AG08396 (cell line): ENCODE measurements at places on chromosomes 6 and 20.
A peak's percentile ranks its signal among the peaks of the same experiment; 100 is the strongest.

DNA sequence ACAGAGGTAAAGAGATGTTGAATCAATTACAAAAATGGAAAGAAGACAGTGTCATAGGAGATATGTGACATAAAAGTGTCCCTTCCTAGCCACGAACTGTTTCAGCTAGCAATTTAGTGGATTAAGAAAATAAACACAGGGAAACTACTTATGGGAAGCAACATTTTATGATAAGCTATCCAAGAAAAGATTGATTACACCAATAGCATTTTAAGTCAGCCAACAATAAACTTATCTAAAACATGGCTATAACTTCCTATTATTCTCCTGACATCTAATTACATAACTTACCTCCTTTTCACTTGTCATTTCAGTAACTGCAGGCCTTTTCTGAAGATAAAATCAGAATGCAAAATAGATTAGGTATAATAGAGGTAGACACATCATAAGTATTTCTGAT lies 111.4 kb downstream of the PTPRK start:
- no peak for DNase-seq

- DNase-seq: no peak
Measured at GRCh38 chr6:17093686-17094085, 8.2 kb upstream of the STMND1 start.

DNA sequence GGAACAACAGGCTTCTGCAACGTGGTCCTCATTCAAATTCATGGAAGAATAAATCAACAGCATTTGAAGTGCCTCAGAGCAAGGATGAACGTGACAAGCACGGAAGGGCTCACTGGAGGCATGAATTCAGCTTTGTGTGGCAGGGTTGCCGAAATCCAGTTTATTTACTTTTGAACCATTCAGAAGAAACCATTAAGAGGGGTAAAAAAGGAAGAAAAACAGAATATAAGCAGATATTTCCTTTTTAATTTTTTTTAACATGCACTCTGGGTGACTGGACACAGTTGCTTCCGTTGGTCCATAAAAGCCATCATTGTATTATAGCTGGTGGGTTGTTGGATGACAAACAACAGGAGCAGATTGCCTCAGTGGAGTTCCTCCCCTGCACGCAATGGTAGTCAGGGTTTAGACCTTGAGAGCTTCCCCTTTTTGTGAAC lies 17.3 kb upstream of the SNRPB2 start:
- DNase-seq: no peak

DNA sequence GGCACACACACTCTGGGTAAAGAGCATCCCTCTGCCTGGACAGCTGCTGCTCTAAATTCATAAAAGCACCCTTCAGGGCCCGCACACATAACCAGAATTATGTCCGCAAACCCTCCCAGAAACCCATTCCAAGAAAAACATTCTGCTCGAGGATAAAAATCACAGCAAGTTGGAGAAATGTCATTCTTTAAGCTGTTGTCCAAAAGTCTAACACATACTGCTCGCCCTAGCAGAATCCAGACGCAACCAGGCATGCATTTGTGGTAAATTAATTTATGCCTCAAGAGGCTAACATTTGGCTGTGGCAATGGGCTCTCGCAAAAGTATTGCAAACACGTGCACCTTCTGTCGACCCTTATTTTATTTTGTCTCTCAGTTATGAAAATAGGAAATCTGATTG lies 116.1 kb upstream of the INSM1 start:
- DNase-seq: no peak

DNA sequence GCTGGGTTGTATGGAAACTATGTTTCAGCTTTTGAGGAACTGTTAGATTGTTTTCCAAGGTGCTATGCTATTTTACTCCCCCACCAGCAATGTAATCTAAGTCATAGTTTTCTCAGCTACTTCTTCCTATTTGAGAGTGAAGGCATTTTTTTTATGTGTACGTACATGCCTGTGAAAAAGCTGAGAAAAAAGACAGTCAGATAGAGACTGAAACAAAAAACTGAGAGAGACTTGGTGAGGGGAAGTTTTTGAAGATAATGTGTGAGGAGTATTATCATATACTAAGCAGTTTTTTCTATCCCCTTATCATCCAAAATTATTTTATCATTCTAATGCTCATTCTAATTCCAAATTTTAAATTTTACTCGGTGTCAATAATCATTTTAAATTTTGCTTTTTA lies 780.0 kb downstream of the BCKDHB start:
- no peak for DNase-seq

DNA sequence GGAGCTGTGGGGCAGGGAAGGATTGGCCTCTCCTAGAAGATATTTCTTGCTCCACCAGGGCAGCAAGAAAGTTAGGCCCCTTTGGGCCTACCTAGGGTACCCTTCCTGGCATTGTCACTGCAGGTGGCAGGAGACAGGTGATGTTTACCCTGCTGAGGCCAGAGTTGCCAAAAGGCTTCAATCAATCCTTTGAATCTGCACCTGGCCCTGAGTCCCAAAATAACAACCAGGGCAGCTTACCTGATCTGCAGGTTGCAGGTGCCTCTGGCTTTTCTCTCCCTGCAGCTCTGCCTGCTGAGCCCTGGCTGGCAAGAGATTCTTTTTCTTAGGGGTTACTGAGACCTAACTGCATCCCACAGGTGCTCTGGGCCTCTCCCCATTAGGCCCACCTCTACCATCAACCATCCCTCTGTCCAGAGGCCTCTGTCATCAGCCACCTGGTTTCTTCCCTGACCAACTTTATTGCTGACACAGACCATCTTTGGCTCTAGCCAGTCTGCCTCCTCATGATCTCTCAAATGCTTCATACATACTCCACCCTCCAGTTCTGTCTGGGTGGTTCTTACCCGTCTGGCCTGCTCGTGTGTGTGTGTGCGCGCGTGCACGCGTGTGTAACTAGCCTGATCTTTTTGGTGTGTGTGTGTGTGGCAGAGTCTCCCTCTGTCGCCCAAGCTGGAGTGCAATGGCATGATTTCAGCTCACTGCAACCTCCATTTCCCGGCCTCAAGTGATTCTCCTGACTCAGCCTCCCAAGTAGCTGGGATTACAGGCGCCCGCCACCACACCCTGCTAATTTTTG lies 13.7 kb downstream of the BCL2L1 start:
- DNase-seq: no peak

DNA sequence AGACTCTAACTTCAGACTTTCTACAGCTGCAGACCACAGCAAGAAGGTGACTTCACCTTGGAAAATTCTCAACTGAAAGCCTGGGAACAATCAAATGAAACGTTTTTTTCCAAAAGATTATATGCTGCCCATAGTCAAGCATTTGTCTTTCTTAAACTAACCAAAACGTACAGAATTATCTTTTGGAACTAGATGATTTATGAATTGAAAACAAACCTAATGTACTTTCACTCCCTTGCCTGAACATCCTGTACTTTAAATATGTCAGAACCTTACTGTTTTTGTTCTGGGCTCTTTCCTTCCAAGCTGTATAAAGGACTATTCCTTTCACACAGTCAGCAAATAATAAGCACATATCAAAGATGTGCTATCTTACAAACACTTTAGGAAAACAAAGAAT lies 62.4 kb upstream of the TNFAIP3 start:
- DNase-seq: no peak

GRCh38 chr20:21019468-21019813 lies 86.7 kb downstream of the LINC00237 start:
- DNase-seq: no peak

- no peak for DNase-seq
Measured at GRCh38 chr6:22091424-22091948, 205.3 kb downstream of the PRL start.

DNA sequence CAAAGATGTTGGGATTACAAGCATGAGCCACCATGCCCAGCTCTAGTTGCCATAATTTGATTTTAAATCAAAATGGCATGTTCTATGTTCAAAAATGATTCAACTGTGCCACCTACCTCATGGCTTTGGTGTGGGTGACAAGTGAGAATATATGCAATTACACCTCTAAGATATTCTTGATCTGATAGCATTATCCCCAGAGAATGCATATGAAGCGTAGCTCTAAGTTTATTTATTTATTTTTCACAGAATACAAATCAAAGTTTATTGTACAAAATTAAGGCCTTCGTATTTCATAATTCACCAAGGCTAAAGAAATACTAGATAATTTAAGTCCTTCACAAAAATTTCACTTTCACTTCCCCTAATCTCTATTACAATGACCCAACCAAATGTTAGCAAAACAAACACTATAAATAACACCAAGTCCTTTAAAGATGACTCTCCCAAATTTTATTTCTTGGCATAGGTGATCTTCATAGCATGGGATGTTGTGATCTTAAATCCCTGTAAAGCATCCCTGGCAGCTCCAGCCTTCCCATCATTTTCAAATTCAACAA lies 205.9 kb upstream of the TAB2 start:
- no peak for DNase-seq

GRCh38 chr6:36130667-36131510 lies 576 bp downstream of the MAPK13 start:
- peak; percentile 47 for DNase-seq

- no peak for DNase-seq
Measured at GRCh38 chr20:48006036-48006833, 221.0 kb upstream of the SULF2 start.

GRCh38 chr6:34378470-34378869 lies 14.0 kb downstream of the NUDT3 start:
- no peak for DNase-seq

GRCh38 chr6:164184410-164184809 lies 769.9 kb downstream of the QKI start:
- DNase-seq: no peak

DNA sequence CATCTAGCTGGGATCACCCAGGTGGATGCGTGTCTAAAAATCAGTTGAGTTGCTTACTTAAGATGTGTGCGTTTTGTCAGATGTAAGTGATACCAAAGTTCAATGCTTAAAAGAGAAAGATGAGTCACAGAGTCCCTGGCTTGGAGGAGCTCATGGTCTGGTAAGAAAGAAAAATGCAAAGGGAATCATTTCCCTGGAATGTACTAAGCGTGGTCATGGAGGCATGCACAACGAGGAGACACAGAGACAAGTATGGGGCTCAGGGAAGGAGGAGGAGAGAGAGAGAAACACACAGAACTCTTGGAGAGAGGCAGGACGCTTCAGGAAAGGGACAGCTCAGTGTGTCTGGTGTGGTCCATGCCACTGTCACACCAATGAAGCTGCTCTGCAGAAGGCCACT lies 186.9 kb upstream of the GMDS start:
- peak; percentile 87 for DNase-seq

DNA sequence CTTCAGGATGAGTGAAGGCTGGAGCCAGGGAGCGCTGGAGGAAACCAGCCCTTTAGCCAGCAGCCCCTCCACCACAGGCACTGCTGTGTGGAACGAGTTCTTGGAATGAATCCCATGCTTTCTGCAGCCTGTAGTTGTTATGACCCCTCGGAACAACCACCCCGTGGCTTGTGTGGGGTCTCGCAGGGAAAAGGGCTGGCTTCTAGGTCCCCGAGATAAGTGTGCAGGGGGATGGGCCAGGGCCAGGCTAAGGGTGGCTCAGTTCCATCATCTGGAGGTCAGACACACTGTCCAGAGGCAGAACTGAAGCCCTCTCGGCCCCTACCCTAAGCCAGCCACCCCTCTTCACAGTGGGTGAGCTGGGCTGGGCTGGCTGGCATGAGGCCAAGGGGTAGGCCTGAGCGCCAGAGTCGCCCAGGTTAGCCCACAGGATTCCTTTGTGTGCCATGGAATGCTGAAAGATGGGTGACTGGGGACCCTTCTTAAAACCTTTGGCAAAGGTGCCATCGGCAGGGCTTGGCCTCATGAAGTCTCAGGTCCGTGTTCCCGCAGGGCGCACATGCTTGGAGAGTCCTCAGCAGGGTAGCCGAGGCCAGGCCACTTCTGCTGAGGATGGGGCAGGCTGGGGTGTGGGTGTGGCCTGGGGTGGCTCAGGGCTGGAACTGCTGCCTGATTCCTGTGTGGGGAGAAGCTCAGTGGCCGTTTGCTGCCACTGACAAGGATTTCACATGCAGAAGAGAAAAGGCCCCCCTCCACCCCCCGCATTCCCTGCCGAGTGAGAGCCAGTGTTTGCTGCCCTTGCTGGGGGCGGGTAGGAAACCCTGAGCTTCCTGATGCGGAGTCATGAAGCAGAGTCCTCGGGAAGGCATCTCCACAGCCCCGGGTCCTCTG lies 24.6 kb downstream of the SPATA2 start:
- no peak for DNase-seq

- DNase-seq: no peak
Measured at GRCh38 chr6:87431263-87431662, 23.5 kb downstream of the CFAP206 start.

- DNase-seq: no peak
Measured at GRCh38 chr6:131003488-131004386, 59.3 kb downstream of the EPB41L2 start.

DNA sequence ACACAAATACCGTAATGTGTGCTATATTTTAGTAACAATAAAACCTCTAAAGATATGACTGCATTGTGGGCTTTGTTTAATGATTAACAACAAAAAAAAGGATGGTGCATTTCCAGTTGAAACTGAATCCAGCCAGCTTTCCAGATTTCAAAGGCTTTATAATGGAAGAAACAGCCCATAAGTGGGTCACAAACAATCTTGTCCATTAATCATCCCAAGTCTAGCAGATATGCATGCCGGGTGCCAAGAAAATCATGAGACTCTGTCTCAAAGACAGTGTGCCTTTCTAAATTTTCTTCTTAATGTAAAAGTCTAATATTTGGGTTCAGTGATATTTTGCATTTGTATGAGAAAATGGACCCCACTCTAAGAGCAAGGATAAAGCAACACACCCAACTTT lies 20.6 kb upstream of the LAMP5 start:
- no peak for DNase-seq

DNA sequence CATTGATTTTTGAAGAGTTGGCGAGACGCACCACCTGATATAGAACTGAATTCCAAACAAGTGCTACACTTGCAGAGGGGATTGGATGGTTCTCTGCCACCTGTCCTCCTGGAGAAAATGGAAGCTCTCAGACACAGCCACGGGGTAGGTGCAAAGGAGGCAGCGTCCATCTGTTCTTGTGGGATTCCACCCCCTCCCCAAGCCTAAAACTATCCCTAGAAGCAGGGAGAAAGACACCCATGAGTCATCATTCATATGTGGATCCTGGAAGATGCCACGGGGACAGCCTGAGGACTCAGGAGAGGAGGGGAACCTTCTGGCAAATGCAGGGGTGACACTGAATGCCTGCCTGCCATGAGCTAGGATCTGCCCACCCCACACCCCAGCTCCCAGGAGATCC lies 171.3 kb upstream of the CST7 start:
- DNase-seq: no peak
